ENCODE measurements at places on chromosomes 11 and 22. TPM values are rescaled to one million over a fixed set of nuclear protein-coding genes. Genes with fewer than 3 reads are reported as not detected.

The SMIM35 gene
- total RNA-seq = not detected

DNA sequence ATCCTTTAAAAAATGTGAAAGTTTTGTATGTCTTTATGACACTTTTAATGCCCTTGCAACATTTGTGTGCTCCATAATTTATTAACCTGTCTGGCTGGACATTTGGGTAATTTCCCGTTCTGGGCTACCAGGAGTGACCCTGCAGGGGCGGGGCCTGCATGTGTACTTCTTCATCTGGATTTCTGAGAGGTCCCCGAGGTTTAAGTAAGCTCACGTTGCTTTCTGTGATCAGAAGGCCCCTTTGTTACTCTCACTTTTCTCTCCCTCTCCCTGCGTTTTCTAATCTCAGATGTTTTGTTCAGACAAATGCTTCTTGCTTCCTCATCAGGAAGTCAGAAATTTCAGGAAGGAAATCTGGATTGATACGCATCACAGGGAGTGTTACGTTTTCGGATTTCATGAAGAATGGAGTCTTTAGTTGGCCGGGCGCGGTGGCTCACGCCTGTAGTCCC lies 78.9 kb upstream of the CRYBB3 start:
- no peak overlapping the region for H3K4me3 ChIP-seq
- H3K27ac ChIP-seq = peak overlapping the region; percentile 76
- H3K27me3 ChIP-seq = no peaks in the 10 kb centered on the region
- no peaks in the 10 kb centered on the region for H3K36me3 ChIP-seq

DNA sequence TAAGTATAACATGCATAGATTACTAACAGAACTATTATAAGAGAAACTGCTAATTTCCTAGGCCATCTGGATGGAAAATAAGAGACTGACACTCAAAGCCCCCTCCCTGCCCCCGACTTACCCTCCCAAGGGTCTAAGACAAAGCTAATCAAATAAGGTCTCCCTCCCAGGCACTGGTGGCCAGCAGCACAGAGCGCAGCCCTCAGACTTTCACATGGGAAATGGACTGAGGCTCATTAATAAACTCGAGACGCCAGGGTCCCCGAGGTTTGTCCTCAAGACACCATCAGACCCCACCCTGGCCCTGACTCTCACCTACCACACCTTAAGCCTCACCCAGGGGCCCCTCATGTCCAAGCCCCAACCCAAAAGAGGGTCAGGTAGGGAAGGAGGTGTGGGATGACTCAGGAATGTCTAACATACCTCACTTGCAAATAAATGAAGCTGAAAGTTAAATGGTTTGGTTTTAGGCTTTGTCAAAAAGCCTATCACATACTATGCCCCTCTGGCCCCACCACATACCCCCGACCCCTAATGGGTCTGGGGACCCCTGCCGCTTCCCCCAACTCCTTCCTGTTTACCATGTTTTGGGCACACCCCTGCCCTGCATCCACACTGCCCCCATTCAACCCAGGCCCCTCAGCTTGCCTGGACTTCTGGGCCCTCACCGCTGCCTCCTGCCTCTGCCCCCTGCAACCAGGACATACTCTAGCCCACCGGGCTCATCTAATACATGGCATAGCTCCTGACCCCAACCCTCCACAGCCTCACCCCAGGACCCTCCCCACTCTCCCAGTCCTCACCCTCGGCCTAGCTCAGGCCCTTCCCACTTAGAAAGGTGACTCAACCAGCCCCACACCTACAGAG lies 11.4 kb downstream of the ARAP1 start:
- DNase-seq = no peak
- H3K4me1 ChIP-seq = peaks cover 28% of the 10 kb centered on the region
- no peaks in the 10 kb centered on the region for H3K27me3 ChIP-seq
- peak overlapping the region; percentile 65 for H3K27ac ChIP-seq
- no peak overlapping the region for H3K4me3 ChIP-seq

- H3K4me1 ChIP-seq = no peaks in the 10 kb centered on the region
- no peaks in the 10 kb centered on the region for H3K27me3 ChIP-seq
These were observed 136.2 kb downstream of the ELP4 start for GRCh38 chr11:31645747-31646146.

GRCh38 chr11:47392546-47393162 lies 14.3 kb upstream of the SPI1 start:
- no peak overlapping the region for H3K4me3 ChIP-seq
- H3K27ac ChIP-seq = peak overlapping the region; percentile 19
- H3K36me3 ChIP-seq = no peaks in the 10 kb centered on the region
- H3K27me3 ChIP-seq = no peaks in the 10 kb centered on the region
- DNase-seq = no peak
- no peaks in the 10 kb centered on the region for H3K4me1 ChIP-seq

All from right lobe of liver (tissue), 6 donors.